ENCODE measurements at places on chromosomes 7 and 10.

- DNase-seq = no peak
Observed at GRCh38 chr10:21174715-21175495, 277.8 kb upstream of the NEBL start.

- no peak for DNase-seq
Observed at GRCh38 chr10:15789793-15790525, 70.2 kb upstream of the ITGA8 start.

DNA sequence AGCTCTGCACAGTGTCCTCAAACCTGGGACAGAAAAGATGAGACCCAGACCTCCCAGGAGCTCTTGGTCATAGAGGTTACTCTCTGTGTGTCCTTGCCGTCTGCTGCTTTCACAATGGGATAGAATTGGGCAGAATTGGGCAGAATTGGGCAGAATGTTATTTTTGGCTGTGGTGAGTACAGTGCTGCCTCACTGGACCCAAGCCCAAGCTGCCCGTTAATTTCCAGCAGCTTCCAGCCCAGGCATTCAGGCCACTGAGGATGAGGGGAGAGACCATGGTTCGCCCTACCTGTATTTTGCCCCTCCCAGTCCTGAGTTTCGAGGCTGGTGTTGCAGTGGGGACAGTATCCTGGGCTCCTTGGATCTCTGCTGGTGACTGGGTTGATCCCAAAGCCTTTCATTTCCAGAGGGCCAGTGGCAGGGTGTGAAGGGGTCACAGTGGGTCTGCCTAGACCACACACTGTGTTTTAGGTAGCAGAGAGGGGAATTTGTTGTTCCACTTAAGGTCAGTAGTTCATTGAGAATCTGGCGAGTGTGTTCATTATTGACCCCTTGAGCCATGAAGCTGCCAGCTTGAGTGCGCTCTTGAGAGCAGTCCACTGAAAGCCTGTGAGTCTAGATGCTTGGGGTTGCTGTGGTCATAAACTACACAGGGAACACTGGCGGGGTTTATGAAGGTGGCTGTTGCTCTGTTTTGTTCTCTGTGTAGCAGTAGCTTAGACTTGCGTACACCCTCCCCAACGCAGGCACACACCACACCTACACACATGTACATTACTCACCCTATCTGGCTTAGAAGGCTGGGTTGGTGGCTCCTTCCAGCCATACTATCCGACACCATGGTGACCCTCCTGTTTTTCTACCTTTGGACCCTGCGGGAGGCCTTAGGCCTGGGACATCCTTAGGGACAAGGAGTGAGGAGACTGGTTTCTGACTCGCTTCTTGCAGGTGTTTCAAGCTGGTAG is 23.5 kb downstream of the NACAD start:
- DNase-seq = no peak

DNA sequence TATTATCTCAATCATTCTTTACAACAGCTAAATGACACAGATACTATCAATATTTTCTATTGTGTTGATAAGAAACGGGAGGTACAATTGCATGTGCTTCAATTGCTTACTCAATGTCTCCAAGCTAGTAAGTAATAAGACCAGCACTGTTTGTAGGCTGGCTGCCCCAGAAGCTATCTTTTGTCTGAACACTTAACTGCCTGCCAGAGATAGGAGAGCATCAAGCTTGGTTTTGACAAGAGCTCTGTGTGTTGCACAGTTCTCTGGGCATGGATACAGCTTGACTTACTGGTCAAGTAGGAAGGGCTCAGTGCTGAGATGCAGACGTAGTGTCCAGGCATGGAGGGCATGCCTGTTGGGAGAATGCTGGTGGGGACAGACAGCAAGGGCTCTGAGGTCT is 26.3 kb upstream of the CAPZA2 start:
- DNase-seq = no peak

GRCh38 chr10:71804077-71804476 is 30.8 kb upstream of the VSIR start:
- no peak for DNase-seq

DNA sequence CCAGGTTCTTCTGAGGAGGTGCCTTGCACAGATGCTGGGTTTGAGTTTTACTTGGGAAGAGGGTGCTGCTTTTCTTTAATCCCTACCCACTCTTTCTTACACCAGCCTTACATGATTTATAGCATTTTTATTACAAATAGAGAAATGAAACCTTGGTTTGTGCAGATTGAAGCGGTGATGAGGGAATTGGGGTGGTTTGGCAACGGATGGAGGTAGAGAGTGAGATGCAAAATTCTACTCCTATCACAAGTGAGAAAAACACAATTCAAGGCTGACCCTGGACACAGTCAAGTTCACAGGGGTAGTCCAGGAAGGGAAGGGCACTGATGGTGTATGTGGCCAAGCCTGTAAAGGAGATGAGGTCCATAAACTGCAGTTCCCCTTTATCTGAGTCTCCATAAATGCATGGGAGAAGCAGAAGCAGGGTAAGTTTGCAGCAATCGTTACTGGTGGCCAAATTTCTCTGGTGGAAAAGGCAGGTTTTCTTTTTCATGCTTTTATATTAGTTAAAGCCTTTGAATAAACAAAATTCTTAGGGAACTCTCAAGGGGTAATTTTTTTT is 214.3 kb downstream of the JAZF1 start:
- no peak for DNase-seq

- no peak for DNase-seq
Observed at GRCh38 chr7:124843336-124843735, 77.7 kb upstream of the GPR37 start.

DNA sequence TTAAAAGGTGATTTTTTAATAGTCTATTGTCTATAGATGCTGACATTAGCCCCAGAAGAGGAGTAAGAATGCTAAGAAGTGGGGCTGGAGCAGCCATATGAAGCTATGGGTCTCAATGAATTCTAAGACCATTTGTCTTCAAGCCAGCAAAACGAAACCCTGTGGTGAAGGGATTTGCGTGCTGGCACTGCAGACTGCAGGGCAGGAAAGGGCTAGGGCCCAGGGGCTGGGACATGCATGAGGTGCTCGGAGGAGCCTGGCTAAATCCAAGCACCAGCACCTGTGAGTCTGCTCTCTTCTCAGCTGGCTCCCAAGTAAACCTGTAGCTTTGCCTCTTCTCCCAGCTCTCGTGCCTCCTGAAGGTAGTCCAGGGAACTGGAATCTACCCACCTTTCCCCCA is 1.3 kb upstream of the NDST2 start:
- DNase-seq = no peak

- no peak for DNase-seq
Observed at GRCh38 chr10:36038316-36038955, 396.3 kb upstream of the FZD8 start.

- DNase-seq = peak; percentile 84
Observed at GRCh38 chr10:71694567-71694968, 25.0 kb downstream of the C10orf105 start.

GRCh38 chr7:108572480-108572879 is 2.8 kb downstream of the DNAJB9 start:
- DNase-seq = no peak

GRCh38 chr10:34791947-34792346 is 23.1 kb downstream of the PARD3 start:
- DNase-seq = no peak

- peak; percentile 23 for DNase-seq
Observed at GRCh38 chr10:115129752-115130151, 36.6 kb downstream of the ATRNL1 start.

- no peak for DNase-seq
Observed at GRCh38 chr7:3371601-3372000, 70.5 kb downstream of the SDK1 start.

DNA sequence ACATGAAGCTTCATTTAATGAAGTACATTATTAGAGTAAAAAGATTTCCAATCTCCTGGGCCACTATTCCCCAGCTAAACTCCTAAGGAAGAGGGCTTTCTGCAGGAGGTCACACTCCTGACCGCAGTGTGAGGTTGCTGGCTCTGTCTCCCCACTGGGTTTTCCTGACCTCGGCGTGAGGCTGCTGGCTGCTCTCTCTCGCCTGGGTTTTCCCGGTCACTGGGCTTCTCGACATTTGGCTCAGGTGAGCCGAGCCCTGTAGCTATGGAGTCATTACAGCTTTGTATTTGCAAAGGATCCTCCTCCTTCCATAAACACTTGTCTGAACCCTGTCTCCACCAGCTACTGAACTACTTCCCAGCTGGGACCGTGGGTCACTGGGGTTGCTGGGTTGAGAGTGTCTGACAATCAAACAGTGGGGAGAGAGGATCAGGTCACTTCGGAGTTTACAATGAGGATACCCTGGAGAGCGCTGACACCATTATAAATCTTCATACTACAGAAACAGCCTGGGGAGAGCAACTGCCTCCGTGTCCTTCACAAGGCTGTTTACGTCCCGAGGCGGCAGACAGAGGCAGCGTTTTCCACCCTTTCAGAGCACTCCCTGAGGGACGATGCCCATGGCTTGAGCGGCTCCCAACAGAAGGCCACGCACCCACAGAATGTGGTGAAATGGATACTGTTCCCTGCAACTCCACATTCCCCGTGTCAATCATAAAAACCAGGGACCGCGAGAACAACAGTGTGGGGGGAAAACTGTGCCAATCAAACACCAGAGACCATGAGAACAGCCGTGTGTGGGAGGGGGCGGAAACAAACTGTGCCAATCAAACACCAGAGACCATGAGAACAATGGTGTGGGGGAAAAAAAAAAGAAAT is 226.2 kb downstream of the ZMYND11 start:
- DNase-seq = no peak

DNA sequence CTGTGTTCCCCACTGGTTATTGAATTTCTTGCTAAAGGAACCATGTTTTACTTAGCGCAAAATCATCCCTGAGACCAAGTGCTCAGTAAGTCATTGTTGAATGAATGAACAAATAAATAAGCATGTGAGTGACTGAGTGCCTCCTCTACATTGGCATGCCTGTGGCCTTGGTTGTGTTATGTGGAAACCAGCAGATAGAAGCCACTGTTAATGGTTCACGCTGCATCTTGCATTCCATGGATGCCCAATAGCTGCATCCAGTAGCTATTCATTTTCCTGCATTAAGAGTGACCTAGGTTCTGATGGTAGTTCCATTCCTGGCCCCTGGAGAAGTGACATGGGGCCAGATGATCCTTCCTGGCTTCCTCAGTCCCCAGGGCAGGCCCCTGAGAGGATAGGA is 113.3 kb upstream of the BMPER start:
- DNase-seq = no peak

GRCh38 chr7:54483523-54483922 is 58.7 kb upstream of the VSTM2A start:
- DNase-seq = no peak

- DNase-seq = no peak
Observed at GRCh38 chr10:49231086-49231820, 43.1 kb upstream of the TMEM273 start.

DNA sequence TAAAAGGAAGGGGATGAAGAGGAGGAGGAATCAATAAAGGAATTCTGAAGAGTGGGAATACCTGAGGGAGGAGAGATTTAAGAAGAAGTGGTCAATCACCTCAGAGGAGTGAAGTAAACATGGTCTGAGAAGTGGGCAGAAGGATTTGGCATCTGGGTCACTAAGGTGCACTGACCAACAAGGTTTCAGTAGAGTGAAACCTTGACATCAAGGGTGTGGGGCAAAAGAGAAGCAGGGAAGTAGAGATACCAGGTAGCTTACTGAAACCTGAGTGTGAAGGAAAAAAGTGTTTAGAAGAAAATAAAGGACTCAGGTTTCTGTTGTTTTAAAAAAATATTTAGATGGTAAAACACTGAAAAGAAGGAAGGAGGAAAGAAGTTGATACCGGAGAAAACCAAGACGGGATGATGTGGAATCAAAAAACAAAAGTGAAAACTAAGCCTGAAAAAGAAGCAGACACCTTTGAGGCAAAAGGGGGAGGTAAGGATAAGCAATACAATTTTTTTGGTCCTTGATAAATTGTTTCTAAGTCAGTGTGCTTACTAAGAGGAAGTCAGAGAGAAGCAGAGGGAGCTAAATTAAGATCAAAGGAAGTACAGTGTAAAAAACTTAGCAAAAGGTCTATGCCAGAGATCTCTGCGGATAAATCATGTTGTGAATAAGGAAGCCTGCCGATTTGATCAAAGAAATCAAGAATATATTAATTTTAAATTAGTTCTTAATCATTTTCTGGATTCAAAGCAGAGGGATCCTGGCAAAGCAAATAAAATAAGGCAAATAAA is 137.2 kb upstream of the GPR22 start:
- no peak for DNase-seq

- DNase-seq = no peak
Observed at GRCh38 chr7:149422914-149423301, 38.0 kb downstream of the ZNF777 start.
